ENCODE measurements at places on chromosomes 7 and 10.

GRCh38 chr7:133070562-133070961, 11.3 kb downstream of the CHCHD3 start:
- no peak for DNase-seq

DNA sequence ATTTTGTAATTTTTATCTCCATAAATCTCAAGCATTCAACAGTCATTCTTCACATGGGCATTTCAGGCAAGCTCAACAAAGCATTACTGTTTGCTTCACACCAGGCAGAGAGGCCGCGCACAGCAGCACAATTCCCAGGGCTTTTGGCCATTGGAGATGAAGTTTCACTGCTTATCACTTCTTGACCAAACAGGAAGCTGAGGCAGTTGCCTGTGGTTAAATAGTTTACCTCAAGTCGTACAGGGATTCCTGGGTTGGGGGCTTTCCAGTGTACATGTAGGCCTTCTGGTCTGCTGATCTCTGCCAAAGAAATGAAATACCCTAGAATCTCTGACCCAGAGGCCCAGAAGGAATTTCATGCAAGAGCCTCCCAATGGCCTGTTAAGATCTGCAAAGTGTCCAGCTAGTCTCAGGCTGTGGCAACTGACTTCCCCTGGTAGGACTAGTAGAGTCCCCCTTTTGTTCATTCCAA, 11.2 kb upstream of the PRDX3 start:
- DNase-seq: no peak

DNA sequence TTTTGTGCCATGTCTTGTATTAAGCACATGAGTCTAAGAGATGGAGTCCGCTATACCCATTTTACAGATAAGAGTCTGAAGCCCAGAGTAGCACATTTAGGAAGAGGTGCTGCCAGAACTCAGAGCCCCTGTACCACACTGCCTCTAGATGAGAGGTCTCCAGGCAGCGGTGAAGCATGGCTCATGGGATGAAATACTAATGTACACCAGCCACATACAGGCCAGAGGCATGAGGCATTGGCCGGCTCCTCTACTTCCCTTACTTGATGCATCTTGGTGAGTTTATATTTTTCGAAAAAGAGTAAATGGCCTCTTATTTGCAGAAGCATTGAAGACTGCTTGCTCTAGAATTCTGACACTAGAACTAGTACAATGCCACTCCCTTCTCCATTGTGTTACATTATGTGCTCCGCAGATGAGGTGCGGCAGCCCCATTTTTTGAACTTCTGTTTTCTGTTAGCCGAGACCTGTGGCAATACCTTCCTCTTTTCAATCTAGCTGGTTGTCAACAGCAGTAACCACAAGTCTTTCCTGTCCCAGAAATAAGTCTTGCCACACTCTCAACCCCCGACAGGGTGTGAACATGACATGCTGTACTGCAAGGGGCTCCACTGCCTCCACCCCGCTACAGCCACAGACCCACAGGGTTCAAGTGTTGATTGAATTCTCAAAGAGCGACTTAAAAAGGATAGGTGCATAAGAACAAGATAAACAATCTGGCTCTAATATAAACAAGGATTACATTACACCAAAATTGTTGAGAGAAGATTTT, 145.3 kb downstream of the CELF2 start:
- DNase-seq: no peak

DNA sequence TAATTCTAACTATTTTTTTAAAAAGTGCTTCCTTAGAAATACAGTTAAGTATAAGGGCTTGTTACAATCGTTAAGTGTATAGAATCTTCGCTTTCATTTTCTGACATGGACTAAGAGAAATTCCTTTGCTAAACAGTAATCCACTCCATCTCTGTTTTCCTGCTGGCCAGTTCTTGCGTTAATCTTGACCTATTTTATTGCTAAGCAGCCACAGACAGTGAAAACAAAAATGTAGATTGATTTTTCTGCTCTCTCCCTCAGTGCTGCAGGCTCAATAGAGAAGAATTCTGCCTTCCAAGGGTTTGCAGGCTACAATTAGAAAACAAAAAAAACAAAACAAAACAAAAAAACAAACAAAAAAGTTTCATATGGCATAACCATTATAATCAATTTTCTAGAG, 310.4 kb upstream of the ADARB2 start:
- DNase-seq: no peak

DNA sequence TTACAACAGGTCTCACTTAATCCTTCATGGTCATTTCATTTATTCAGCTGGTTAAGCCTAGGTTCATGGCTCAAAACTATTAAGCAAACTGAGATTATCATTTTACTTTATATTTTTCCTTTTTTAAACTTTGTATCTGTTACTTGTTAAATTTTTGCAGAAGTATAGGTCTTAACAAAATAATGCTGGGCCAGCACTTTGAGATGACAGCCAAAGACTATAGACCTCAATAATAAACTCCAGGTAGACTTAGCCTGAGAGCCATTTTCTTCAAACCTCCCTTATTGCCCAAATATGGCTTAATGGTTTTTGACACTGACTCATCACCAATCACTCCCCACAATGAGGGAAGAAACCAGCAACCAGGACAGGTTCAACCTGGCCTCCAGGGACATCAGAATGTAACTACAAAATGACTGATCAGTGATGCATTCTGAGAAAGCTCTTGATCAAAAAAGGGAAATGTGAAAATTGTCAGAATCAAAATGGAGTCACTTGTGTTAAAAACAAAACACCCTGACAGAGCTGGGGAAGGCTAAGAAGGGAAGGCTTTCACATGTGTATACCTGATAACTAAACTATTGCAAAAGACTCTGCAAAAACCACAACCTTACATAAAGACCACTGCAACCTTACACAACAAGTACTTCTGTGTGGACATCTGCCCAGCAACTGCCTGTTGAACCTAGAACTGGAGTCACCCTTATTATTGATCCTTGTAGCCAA, 2.1 kb upstream of the CCDC126 start:
- DNase-seq: no peak

- DNase-seq: no peak
These were observed 97.6 kb downstream of the PRPF18 start for GRCh38 chr10:13684252-13684791.

GRCh38 chr10:71419002-71419540, 22.4 kb downstream of the CDH23 start:
- DNase-seq: no peak

Data from progenitor cell of endocrine pancreas (in vitro differentiated cells).